Myocyte (in vitro differentiated cells): ENCODE measurements at places on chromosomes 1 and 21. TPM values are rescaled to one million over a fixed set of nuclear protein-coding genes. Genes with fewer than 3 reads are reported as not detected.

GRCh38 chr1:200178340-200178739 lies 150.8 kb downstream of the NR5A2 start:
- no peak for DNase-seq

GRCh38 chr1:54609301-54609921 lies 13.9 kb downstream of the FAM151A start:
- DNase-seq: peak; percentile 76

- peak; percentile 91 for DNase-seq
Measured at GRCh38 chr1:22876359-22877111, 96.1 kb downstream of the LACTBL1 start.

The E2F2 gene
- 0.13 and 0.16 TPM in 2 replicates for total RNA-seq
